ENCODE measurements at places on chromosomes 13 and 19.

GRCh38 chr19:16213076-16213475 is 15.4 kb downstream of the AP1M1 start:
- DNase-seq = no peak

DNA sequence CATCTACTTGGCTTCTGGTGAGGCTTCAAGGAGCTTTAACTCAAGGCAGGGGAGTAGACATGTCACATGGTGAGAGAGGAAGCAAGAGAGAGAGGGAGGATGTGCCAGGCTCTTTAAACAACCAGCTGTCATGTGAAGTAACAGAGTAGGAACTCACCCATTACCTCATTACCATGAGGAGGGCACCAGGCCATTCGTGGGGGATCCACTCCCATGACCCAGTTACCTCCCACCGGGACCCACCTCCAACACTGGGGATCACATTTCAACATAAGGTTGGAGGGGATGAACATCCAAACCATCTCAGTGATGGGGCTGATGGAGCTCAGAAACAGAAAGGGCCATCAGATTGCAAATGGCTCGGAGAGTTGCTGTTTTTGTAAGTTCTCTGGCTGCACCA is 12.9 kb downstream of the VSTM2B start:
- DNase-seq = no peak

- no peak for DNase-seq
Observed at GRCh38 chr13:92265408-92265807, 867.0 kb downstream of the GPC5 start.

DNA sequence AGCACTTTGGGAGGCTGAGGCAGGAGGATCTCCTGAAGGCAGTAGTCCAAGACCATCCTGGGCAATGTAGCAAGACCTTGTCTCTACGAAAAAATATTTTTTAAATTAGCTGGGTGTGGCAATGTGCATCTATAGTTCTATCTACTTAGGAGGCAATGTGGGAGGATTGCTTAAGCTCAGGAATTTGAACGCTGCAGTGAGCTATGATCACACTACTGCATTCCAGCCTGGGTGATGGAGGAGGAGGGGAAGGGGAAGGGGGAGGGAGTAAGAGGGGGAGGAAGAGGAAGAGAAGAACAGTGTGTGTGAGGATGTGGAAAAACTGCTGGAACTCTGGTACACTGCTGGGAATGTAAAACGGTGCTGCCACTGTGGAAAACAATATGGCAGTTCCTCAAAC is 9.2 kb upstream of the CLIP3 start:
- no peak for DNase-seq

DNA sequence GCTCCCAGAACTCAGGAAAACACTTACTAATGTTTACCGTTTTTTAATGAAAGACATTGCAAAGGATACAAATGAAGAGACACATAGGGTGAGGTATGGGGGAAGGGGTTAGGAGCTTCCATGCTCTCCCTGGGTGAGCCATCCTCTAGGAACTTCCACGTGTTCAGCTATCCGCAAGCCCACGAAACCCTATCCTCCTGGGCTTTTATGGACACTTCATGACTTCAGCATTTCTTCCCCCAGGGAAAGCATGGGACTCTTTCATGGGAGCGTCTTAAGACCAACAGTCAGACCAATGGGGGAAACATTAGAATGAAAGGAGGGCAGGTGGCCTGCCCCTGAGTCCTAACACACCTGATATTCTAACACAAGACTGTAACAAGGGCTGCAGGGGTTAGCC is 6.6 kb upstream of the ESD start:
- no peak for DNase-seq

DNA sequence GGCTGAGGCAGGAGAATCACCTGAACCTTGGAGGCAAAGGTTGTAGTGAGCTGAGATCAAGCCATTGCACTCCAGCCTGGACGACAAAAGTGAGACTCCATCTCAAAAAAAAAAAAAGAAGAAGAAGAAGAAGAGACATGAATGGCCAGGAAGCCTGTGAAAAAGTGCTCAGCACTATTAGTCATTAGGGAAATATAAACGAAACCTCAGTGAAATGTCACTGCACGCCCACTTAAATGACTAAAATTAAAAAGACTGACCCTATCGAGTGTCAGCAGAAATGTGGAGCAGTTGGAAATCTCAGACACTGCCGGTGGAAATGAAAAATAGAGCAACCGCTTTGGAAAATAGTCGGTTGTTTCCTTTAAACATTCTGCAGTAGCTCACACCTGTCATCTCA is 5.5 kb upstream of the TYROBP start:
- DNase-seq = no peak

DNA sequence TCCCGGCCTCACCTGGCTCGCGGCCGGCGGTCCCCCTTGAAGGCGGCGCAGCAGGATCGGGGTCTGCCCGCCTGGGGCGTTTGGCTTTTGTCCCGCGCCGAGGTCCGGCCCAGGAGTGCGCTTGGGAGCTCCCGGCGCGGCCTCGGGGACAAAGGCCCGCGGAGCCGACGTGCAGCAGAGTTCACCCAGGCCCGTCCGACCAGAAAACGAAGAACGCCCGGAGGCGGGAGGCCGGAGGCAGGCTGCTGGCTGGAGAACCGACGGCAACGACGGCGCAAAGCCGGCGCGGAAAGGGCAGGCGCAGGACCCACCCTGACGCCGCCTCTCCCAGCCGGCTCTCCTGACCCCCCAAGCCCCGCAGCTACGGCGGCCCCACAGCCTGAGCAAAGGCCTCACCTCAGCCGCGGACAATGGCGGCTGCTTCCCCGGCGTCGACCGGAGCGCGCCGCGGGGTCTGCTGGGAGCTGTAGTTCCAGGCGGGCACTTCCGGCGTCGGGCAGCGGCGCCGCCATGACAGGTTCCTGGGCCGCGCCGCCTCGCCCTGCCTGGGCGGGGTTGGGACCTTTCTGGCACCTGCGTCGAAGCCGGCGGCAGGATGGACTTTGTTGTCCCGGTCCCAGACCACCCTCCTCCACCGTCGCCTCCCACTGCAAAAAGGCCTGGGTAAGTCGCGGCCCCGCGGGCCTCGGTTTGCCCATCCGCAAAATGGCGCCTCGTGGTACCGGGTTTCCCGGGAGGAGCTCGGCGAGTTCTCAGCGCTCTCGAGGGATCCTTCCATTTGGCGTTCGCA is at the start of gene ZNF606:
Gene ZNF606 (minus strand): TSS at position 437 of the 790 bp plus-strand sequence. CDS start 1,501 bp downstream, outside the sequence.
- DNase-seq = peak; percentile 91

- no peak for DNase-seq
Observed at GRCh38 chr19:53982611-53983010, 8.8 kb upstream of the CACNG6 start.

DNA sequence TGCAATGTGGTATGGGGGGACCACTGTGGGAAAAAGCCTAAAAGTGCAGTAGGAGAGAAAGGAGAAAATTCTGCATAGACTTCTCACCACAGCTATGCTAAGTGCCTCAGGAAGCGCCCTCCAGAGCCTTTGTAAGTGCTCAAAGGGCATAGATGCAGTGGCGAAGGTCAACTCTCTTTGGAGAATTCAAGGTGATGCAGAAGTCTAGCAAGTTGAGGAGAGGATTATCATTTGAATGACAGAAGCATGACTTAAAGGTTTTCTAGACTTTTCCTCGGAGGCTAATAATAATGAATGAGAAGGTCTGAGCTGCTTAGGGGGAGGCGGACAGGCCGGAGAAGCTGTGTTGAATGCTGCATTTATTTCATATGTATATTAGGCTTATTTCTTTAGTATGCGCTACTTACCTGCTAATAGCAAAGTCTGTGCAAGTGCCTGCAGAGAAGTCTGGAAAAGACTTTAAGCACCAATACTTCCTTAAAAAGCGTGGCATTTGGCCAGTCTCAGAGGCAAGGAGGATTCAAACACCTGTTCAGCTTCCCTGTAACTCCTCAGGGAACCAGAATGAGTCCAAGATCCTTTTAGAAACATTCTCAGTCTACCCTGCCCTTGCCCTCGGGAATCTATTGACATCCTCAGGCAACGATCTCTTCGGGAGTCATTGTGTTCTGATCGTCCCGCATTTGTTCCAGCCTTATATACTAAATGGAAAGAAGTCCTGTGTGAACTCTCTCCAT is 56.2 kb downstream of the FLT1 start:
- DNase-seq = no peak

GRCh38 chr13:42384265-42384664 is 112.3 kb downstream of the AKAP11 start:
- no peak for DNase-seq

DNA sequence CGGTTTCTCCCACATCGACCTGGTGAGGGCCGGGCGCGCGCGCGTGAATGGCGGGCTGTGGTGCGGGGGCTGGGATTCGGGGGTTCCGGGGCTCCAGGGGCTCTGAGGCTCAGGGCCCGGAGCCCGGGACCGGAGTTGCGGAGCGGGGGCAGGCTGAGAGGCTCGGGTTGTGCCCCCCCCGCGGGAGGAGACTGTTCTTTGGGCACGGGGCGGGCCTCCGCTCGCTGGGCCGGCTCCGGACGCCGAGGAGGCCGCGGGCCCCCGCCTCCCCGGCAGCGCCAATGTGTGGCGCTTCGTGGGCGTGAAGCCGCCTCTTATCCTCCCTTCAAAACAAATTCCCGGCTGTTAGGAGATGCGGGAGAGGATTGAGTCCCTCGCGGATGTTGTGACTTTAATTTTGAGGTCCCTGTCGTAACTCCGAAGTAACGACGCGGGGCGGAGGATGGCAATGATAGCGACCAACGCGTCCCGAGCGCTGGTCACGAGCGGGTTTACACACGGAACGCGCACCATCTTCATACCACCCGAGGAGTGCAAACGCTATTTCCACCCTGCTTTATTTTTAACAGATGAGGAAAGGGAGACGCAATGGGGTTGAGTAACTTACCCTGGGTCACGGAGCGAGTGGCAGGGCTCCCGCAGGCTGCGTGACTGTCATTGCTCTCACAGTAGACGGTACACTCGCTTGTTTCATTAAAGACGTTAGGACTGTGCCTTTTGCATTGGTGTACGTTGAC is 536 bp downstream of the UBA2 start:
- DNase-seq = no peak

DNA sequence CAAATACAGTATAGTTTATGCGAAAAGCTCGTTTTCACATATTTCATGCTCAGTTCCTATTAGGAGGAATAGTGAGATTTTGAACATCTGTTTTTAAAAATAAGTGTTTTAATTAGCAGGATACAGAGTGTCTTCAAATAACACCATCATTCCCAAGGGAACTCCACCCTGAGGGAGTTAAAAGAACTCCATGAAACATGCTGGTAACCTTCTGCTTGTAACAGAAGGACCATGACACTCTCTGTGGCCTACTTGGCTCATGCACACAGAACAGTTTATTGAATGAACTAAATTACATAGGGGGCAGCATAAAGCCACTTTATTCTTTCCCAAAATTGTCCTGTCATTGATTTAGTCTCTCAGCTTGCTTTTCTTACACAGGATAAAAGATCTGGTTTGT is 809.5 kb upstream of the SLITRK6 start:
- DNase-seq = no peak

DNA sequence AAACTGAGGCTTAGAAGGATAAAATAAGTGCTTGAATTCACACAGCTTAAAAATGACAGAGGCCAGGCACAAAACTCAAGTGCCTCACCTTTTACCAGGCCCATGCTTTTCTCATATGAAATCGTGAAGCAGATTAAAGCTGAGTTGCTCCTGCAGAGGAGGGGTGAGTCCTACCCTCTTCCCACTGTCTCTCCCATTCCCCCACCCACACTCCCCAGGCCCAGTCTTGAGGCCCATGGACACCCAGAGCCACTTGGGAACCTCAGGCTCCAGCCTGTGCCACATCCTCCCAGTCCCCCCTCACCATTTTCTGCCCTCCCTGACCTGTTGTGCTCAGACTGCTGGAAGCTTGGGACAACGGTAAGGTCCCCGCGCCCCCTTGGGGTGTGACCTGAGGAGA is 17.5 kb downstream of the ZNF574 start:
- DNase-seq = no peak

- DNase-seq = no peak
Observed at GRCh38 chr13:46172531-46172991, 9.4 kb downstream of the LCP1 start.

- no peak for DNase-seq
Observed at GRCh38 chr19:36152019-36152351, 262 bp downstream of the COX7A1 start.

- no peak for DNase-seq
Observed at GRCh38 chr19:48636859-48637448, at the start of gene DBP. DBP (minus strand) TSS chr19:48637379; CDS start chr19:48636994, 385 bp downstream.

DNA sequence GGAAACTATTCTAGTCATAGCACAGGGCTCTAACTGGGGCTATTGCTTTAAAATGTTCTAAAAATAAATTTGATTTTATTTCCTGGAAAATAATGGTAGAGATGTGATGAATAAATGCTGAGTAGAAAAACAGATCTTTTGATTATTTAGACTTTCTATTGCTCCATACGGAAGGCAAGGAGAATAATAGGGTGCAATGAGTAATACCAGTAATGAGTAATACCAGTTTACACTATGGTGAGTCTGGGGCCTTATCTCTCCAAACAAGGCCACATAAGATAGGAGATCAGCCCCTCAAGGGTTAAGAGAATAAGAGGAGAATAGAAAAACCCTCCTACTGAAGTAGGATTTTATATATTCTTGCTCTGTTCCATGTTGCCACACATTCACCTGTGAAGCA is 390.4 kb downstream of the KLF5 start:
- DNase-seq = no peak

DNA sequence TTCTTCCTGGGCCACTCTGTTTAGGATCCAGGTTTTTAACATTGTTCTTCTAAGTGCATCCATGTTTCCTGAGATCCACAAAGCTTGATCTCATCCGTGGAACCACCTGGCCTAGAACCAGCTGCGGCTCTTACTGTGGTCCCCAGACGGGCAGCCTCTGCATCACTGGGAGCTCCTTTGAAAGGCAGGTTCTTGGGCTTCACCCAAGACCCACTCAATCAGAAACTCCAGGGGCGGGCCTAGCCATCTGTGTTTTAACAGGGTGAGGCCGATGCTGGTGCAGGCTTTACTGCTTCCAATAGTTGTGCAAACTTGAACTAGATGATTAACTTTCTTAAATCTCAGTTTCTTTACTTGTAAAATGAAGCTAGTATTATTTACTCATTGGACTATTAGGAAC is 605.7 kb downstream of the FGF9 start:
- DNase-seq = no peak

- peak; percentile 32 for DNase-seq
Observed at GRCh38 chr13:98678741-98679140, 73.7 kb downstream of the SLC15A1 start.

GRCh38 chr13:99514801-99515200 is 13.5 kb downstream of the TM9SF2 start:
- no peak for DNase-seq

DNA sequence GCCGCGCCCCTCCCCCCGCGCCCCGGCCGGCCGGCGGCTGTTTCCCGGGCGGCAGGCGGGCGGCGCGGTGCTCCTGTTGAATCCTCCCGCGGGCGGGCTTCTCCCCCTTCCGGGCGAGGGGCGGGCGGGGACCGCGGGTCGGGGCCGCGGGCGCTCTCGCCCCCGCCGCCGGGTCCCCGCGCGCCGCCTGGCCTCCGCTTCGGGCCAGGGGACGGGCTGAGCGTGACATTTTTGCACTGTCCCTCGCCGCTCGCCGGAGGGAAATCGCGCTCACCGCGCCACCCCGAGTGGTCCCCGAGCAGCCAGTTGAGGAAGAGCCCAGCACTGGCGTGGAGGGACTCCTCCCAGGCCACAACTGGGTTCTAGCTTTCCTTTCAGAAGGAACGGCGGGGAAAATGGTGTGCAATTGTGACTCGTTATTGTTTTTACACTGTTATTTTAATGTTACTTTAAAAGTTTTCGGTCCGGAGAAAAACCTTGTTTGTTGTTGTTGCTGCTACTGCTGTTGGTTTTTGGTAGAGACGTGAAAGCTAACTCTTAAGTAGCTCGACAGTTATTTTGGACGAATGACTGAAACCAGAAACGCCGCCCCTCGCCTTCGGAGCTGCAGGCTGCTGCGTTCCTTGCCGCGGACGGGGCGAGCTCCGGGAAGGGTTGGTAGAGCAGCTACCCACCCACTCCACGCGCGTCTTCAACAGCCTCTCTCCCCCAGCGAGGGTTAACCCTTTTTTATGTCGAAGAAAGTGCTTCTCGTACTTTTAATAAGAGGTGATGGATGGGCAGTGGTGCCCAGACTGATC is 959 bp downstream of the PDS5B start:
- peak; percentile 75 for DNase-seq
